ENCODE measurements at places on chromosomes 5 and 9.
A peak's percentile ranks its signal among the peaks of the same experiment; 100 is the strongest.

DNA sequence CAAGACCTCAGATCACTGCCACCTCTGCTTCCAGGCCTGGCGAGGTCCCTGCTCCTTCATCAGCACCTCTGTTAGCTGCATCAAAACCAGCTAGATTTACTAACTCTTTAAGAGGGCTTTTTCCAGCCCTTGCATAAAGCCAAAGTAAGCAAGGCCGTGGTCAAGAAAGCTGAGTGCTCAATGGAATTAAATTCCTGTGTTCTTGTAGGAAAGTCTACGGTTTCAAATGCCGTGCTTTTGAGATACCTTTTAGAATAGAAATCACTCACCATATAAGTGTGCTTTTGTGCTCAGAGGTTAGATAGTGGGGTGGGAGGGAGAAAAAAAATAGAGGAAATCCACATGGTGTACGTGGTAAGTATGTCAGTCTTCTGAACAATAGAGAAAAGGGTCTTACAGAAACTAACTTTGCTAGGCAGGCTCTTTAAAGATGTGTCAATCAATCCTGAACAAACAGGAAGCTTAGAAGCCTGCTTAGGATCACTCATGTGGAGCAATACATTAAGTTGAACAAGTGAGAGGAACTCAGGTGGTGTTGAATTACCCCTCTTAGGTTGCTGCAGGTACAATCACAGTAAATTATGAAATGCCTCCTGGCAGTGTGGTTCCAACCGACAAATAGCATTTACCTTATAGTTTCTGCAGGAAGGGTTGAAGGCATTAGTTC lies 79.7 kb downstream of the SEMA6A start:
- no peak for DNase-seq

- DNase-seq = no peak
These were observed 70.7 kb downstream of the COX7C start for GRCh38 chr5:86688406-86688805.

DNA sequence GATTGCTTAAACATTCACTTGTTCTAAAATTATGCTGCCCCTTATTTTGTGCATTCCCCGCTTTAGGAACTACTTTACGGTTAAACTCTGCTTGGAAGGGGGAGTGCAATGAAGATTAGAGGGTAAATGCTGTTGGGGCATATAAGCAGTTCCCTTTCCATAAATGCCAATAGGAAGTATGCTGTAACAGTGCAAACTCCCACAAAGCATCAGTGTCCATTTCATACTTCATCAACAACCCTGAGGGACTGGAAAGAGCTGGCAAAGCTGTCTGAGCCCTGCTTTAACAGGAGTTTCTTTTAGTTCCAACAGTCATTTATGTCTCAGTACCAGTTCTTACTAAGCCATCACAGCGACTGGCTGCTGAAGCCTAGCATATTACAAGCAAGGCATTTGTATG lies 1.8 kb downstream of the ACTL7A start:
- DNase-seq = no peak

- DNase-seq = peak; percentile 12
These were observed 54.9 kb downstream of the COL15A1 start for GRCh38 chr9:98998441-98999151.

GRCh38 chr9:35579130-35579529 lies 25.9 kb upstream of the TESK1 start:
- no peak for DNase-seq

DNA sequence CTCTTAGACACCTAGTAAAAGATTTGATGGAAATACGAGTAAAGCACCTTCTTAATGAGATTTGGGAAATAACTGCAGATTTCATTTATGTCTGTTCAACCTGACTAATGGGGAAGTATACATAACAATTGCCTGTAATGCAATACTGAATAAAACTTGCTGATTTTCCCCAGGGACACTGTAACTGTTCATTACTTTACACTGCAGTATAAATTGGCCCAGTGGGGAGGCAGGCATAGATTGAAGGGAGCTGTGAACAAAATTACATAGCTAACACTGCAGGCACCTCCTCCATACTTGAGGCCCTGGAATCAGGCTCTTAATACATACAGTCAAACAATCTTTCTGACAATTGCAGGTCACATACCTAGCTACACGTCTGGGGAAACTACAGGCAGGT lies 216.2 kb downstream of the PTPRD start:
- no peak for DNase-seq

GRCh38 chr5:181261320-181262049 lies 542 bp upstream of the TRIM52 start:
- DNase-seq = no peak

DNA sequence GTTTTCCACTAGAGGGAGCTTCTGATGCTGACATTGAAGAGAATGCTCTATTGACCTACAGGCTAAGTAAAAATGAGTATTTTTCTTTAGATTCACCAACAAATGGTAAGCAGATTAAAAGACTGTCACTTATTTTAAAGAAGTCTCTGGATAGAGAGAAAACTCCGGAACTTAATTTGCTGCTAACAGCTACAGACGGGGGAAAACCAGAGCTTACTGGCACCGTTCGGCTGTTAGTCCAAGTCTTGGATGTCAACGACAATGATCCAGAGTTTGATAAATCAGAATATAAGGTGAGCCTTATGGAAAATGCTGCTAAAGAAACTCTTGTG lies 764 bp downstream of the PCDHA11 start:
- no peak for DNase-seq

DNA sequence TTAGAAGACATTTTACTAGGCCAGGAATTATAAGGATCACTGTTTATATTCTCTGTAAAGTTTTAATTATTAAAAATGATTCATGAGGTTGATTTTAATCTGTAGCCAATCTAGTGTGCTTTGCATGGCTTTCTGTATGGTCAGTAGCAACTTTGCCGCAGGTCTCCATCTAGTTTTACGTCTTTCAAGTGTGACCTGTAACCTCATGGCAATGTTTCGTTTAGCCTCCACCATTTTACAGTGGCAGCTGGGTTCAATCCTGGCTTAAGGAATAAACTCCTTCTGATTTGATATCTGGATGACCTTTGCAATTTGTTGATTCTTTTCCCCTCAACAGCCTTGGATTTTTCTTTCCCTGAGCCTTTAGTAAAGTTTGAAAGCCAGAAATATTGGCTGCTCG lies 434.5 kb upstream of the CDH9 start:
- no peak for DNase-seq

DNA sequence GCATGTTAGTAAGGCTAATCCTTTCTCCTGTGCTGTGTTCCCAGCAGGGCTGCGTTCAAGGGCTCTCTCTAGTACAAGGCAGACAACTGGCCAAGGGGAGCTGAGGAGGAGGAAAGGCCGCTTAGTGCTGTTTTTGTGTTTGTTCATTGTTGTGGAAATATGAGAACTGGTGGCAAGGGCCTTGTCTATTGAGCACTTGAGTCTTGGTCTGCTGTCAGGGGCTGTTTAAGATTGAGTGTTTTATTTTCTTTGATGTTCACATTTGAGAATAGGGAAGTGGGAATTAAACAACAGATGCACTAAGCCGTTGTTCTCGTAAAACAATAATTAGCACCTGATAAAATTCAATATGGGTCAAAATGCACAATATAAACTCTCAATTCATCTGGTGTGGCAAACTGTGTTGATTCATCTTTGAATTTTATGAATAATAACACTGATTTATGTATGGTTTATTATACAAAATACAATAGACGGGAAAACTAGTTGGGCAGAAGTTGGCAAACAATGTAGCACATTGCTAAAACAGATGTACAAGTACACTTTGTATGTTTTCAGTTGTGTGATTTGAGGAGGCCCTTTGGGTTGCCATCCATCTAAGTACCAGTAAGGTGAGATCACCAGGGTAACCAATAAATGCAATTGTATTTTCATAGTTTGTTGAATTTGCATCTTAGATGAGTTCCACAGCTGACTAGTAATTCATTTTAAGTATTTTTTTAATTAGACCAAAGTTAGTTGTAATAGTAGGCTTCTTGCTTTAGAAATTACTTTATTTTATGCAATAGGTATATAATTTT lies 97.6 kb upstream of the GRHPR start:
- no peak for DNase-seq

DNA sequence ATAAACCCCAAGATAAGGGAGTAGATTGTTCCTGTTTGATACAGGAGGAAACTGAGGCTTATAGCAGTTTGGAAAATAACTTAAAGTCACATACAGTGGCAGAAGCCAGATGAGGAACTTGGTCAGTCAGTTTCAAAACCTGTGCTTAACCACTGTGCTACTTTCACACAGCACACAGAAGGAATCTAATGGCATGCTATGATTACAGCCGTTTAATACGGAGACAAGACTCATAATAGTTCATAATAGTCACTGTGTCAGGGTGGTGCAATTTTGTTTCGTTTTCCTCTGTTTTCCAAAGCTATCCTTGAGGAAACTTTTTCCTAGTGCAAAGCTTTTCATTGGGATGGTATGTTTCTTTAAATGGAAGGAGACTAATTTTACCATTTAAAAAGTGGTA lies 112.3 kb downstream of the GCNT1 start:
- DNase-seq = no peak

- DNase-seq = no peak
These were observed 59.5 kb upstream of the ALDH1B1 start for GRCh38 chr9:38333047-38333446.

DNA sequence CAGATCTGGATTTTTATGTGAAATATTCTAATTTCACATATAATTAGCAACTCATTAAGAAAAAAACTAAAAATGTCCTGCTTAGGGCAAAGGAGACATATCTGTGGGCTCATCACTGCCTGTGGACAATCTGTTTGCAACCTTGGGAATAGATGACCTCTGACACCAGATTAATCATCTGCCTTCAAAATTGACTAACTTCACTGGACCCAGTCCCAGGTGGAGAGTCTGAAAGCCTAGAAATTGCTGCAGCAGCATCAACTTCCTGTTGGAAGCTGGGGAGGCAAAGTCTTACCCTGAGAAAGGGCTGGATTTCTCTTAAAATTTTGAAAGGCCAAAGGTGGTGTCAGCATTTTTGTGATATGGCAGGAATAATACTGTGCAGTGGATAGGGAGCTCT lies 76.3 kb upstream of the TNC start:
- no peak for DNase-seq

GRCh38 chr5:4086081-4086480 lies 490.4 kb downstream of the IRX1 start:
- DNase-seq = no peak

- DNase-seq = no peak
These were observed 1359.4 kb downstream of the EFNA5 start for GRCh38 chr5:106311230-106311915.

Measured in SHP77 treated with DMSO at 0.1 percent for 48 hours (cell line).